ENCODE measurements at places on chromosomes 2 and 18. TPM values are rescaled to one million over a fixed set of nuclear protein-coding genes. Genes with fewer than 3 reads are reported as not detected.

Gene FSHR
- not detected for total RNA-seq

Gene ACVR1C
- total RNA-seq: 0.40 TPM

Gene OTX1
- 2.3 TPM for total RNA-seq

Gene EFHD1
- not detected for total RNA-seq

Gene CTAGE1
- not detected for total RNA-seq

Gene ACSL3
- 236 TPM for total RNA-seq

Gene FBXO41
- 7.7 TPM for total RNA-seq

Gene COLEC11
- 0.44 TPM for total RNA-seq

Gene DLGAP1
- total RNA-seq: not detected

Gene CHRND
- total RNA-seq: not detected

Gene DQX1
- total RNA-seq: 0.63 TPM

DNA sequence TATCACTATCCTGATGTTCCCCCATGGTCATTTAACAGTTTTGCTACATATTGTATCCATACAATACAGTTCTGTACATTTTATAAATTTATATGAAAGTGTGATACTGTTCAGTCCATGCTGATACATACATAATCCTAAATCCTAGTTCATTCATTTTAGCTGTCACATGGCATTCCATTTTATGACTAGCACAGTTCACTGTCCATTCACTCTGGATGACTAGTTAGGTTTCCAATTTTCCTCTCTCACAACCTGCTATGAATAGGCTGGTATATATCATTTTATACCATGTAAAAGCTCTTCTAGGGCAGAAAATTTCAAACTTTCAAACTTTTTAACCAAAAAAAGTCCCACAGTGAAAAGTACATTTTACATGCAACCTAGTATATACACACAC lies 15.2 kb downstream of the SMAD2 start:
- peaks cover 21% of the 10 kb centered on the region for H3K4me1 ChIP-seq
- peak overlapping the region; percentile 78 for H3K27ac ChIP-seq
- DNase-seq: peak; percentile 26
- H3K4me3 ChIP-seq: no peak overlapping the region

DNA sequence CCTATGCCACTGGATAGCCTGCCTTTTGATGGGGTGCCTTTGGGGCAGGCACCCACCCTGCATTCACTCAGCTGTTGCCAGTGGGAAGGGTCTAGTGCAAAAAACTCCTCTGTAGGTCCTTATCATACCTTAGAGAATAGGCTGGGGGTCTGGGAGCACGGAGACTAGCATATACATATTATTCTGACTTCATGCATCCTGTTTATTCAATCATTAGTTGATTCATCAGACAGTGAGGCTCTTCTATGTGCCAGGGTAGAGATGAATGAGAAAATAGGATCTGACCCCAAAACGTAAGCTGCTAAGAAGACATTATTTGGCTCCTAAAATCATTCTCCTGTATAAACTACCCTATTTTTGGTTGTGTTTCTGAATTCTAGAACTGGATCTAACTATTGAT lies 153.3 kb downstream of the TPGS2 start:
- H3K4me3 ChIP-seq: no peak overlapping the region
- H3K27me3 ChIP-seq: no peaks in the 10 kb centered on the region
- H3K27ac ChIP-seq: no peak overlapping the region
- 0 out of 2 replicates have a peak, but pooled peaks cover 10% of the 10 kb centered on the region for H3K4me1 ChIP-seq
- DNase-seq: no peak

DNA sequence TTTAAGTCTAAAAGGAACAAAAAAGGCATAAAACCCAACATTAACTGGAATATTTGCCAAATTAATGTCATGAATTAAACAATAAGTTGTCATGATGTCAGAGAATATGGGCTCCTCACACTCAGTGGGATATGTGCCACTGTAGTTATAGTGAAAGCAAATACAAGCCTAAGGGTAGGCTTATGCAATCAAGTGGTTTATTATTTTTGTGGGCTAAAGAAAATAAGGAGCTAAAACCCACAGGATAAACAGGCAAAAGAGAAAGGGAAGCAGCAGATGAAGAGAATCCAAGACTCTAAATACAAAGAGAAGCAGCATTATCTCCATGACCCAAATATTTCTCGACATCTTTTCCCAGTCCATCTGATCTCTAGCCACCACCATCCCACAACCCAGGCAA lies 17.5 kb downstream of the YWHAQ start:
- no peak overlapping the region for H3K4me3 ChIP-seq
- peaks cover 27% of the 10 kb centered on the region for H3K36me3 ChIP-seq
- peak; percentile 43 for DNase-seq
- H3K27ac ChIP-seq: no peak overlapping the region

DNA sequence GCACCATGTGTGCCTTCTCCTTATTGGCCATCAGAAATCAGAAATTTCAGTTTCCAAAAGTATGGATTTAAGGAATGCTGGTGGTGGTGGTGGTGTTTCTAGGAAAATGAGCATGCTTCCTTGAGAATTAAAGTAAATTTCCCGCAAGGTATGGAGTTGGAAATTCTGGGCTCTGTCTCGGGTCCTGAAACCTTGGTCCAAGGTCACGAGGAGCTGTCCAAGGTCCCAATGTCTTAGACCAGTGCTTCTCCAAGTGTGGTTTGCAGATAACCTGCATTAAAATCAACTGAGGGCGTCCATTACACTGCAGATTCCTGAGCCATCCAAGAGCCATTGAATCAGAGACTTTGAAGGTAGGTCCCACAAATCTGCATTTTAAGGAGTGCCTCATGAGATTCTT lies 210.9 kb upstream of the PKDCC start:
- H3K27me3 ChIP-seq: peaks cover 25% of the 10 kb centered on the region
- DNase-seq: peak; percentile 64
- H3K4me3 ChIP-seq: no peak overlapping the region
- H3K36me3 ChIP-seq: no peaks in the 10 kb centered on the region

DNA sequence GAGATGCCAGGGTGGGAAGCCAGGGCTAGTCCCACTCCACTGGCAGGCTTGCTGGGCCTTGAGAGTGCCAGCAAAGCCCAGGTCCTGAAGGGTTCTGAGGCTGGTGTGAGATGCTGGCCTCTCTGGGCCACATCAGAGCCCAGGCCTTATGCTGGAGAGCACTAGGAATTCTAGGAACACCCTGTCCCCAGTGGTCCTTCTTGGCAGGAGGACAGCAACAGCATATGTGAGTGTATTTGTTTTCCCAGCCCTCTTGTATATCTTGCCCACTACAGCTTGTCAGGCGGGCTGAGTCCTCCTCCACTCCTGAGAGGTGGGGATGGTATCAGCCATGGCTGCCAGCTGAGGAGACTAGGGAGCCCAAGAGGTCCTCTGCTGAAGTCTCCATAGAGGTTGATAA lies 327.0 kb downstream of the PDE11A start:
- no peaks in the 10 kb centered on the region for H3K4me1 ChIP-seq
- H3K36me3 ChIP-seq: no peaks in the 10 kb centered on the region
- peaks cover 55% of the 10 kb centered on the region for H3K27me3 ChIP-seq
- H3K4me3 ChIP-seq: no peak overlapping the region
- H3K27ac ChIP-seq: no peak overlapping the region

GRCh38 chr2:234051374-234052070 lies 1.0 kb downstream of the SPP2 start:
- no peaks in the 10 kb centered on the region for H3K27me3 ChIP-seq
- H3K4me1 ChIP-seq: no peaks in the 10 kb centered on the region
- DNase-seq: peak; percentile 23
- no peak overlapping the region for H3K27ac ChIP-seq
- H3K4me3 ChIP-seq: no peak overlapping the region

GRCh38 chr2:28274911-28275685 lies 117.6 kb upstream of the FOSL2 start:
- H3K27me3 ChIP-seq: no peaks in the 10 kb centered on the region
- H3K36me3 ChIP-seq: no peaks in the 10 kb centered on the region
- DNase-seq: peak; percentile 91

- 0 out of 2 replicates have a peak, but pooled peaks cover 5% of the 10 kb centered on the region for H3K36me3 ChIP-seq
- H3K4me3 ChIP-seq: no peak overlapping the region
- H3K27me3 ChIP-seq: no peaks in the 10 kb centered on the region
Measured at GRCh38 chr2:215937190-215937589, 76.2 kb downstream of the MREG start.

DNA sequence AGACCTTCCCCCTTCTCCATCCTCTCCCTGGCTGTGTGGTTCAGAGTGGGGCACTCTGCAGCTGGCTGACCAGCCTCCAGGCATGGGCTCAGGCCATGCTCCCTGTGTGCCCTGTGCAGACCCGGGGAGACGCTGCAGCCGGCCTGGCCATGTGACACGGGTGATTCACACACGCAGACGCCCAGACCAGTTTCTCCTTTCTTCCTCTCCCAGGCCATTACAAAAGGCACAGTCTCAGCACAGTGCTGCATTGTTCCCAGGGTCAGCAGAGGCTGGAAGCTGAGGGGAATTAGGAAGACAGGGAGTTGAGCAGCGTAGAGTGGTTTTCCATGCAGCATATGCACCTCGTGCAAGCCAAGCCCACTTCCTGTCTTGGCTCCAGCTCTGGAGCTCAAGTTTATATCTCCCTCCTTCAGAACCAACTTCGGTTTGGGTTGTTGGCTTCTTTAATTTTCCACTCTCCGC lies 288.5 kb downstream of the TNS1 start:
- H3K4me3 ChIP-seq: no peak overlapping the region
- no peak overlapping the region for H3K27ac ChIP-seq
- H3K4me1 ChIP-seq: peaks cover 25% of the 10 kb centered on the region
- no peaks in the 10 kb centered on the region for H3K27me3 ChIP-seq

GRCh38 chr2:152815634-152816257 lies 97.3 kb downstream of the ARL6IP6 start:
- H3K36me3 ChIP-seq: no peaks in the 10 kb centered on the region
- H3K27ac ChIP-seq: no peak overlapping the region
- no peak for DNase-seq
- peaks cover 13% of the 10 kb centered on the region for H3K27me3 ChIP-seq
- H3K4me3 ChIP-seq: no peak overlapping the region
- no peaks in the 10 kb centered on the region for H3K4me1 ChIP-seq

DNA sequence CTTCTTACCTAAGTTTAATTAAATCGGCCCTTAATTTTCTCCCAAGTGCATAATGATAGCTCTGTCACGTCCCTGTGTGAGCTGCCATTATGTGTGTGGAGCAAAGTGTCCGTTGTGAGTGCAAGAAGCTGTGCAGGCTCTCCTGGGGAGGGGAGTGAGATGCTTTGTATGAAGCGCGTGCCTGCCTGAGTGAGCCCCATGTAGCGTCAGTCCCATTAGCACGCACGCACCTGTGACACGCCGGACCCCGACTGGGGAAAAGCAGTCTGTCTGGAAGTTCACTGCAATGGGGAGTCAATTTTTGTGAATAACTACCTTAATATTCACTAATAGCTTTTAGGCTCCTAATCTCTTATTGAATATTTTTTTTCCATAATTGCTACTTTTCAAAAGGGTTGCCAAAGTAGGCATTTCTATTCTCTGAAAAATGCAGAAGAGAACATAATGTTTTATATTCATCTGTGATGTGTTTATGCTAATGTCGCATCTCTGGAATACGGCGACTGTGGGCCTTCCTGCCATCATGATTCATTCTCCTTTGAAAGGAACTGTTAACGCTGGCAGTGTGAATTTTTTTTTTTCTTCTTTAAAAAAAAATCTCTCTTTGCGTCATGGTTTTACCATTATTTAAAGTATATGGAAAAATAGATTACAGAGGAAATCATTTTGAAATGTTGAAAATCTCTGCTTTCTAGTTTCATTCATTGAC lies 157.7 kb downstream of the COL4A4 start:
- no peak for DNase-seq
- H3K4me1 ChIP-seq: no peaks in the 10 kb centered on the region
- H3K36me3 ChIP-seq: no peaks in the 10 kb centered on the region
- no peak overlapping the region for H3K4me3 ChIP-seq

- no peak overlapping the region for H3K4me3 ChIP-seq
- no peaks in the 10 kb centered on the region for H3K27me3 ChIP-seq
- no peaks in the 10 kb centered on the region for H3K36me3 ChIP-seq
- no peak for DNase-seq
- peaks cover 15% of the 10 kb centered on the region for H3K4me1 ChIP-seq
Measured at GRCh38 chr2:221001381-221001801, 570.7 kb downstream of the EPHA4 start.

- no peak for DNase-seq
- no peaks in the 10 kb centered on the region for H3K36me3 ChIP-seq
- peak overlapping the region; percentile 52 for H3K4me3 ChIP-seq
- peaks cover 66% of the 10 kb centered on the region for H3K27me3 ChIP-seq
- no peak overlapping the region for H3K27ac ChIP-seq
- peaks cover 17% of the 10 kb centered on the region for H3K4me1 ChIP-seq
Measured at GRCh38 chr18:24659827-24660720, 199.6 kb downstream of the HRH4 start.

- peak; percentile 65 for DNase-seq
- peaks cover 32% of the 10 kb centered on the region for H3K4me1 ChIP-seq
- no peaks in the 10 kb centered on the region for H3K27me3 ChIP-seq
- H3K36me3 ChIP-seq: no peaks in the 10 kb centered on the region
- no peak overlapping the region for H3K27ac ChIP-seq
Measured at GRCh38 chr2:19673213-19673791, 228.5 kb downstream of the TTC32 start.

DNA sequence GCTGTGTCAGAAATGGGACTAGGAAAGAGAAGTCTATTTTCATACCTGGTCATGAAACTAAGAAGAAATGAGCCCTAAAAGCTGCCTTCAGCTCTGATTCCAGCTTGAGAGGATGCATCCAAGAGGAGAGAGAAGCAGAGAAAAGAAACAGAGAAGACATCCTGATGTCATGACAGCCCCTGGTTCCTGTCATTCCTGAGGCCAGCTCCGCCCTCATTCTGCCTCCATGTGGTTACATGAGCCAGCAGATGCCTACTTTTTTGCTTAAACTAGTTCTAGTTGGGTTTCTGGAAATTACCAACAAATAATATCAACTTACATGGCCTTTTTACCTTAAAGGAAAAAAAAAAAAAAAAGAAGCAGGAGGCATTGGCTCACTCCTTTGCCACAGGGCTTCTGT lies 14.1 kb upstream of the ACKR3 start:
- no peaks in the 10 kb centered on the region for H3K36me3 ChIP-seq
- no peak for DNase-seq
- no peak overlapping the region for H3K4me3 ChIP-seq
- H3K27ac ChIP-seq: no peak overlapping the region
- H3K4me1 ChIP-seq: no peaks in the 10 kb centered on the region

DNA sequence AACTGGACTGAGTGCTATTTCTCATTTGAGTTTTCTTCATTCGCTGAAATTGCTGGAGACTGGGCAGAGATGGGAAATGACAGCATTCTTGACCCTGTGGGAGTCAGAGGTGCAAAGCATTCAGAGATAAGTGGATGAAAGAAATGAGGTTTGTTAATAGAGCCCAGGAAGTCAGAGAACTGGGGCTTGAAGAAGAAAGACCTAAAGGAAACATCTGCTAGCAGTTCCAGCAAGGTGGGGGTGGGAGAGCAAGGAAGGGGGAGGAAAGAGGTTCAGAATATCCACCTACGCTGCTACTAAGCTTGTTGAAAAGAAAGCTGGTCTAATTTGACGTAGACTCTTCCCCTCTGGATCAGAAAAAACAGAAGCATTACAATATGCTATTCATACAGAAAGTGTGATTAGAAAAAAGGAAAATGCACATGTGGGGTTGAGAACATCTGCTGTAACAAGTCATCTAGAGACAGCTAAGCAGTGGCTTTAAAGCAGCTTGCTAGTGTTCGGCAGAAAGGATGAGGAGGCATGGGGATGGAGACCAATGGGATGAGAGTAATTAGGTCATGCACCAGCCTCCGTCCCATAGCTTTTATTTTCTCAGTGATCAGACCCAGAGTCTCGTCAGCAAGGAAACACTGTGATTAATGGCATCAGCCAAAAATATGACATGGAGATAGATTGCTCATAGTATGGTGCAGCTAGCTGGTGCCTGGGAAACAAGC lies 29.7 kb downstream of the NAB1 start:
- no peak for DNase-seq
- peaks cover 8% of the 10 kb centered on the region for H3K4me1 ChIP-seq
- no peak overlapping the region for H3K4me3 ChIP-seq
- H3K27ac ChIP-seq: no peak overlapping the region

- no peaks in the 10 kb centered on the region for H3K36me3 ChIP-seq
- H3K4me3 ChIP-seq: no peak overlapping the region
- H3K27me3 ChIP-seq: no peaks in the 10 kb centered on the region
- DNase-seq: no peak
- no peak overlapping the region for H3K27ac ChIP-seq
Measured at GRCh38 chr2:115414466-115414865, 972.0 kb downstream of the DPP10 start.

Measured in PC-3 (cell line).